ENCODE measurements at places on chromosomes 16 and 17.

- no peak for DNase-seq
Observed at GRCh38 chr16:9047689-9048301, 43.6 kb upstream of the HAPSTR1 start.

DNA sequence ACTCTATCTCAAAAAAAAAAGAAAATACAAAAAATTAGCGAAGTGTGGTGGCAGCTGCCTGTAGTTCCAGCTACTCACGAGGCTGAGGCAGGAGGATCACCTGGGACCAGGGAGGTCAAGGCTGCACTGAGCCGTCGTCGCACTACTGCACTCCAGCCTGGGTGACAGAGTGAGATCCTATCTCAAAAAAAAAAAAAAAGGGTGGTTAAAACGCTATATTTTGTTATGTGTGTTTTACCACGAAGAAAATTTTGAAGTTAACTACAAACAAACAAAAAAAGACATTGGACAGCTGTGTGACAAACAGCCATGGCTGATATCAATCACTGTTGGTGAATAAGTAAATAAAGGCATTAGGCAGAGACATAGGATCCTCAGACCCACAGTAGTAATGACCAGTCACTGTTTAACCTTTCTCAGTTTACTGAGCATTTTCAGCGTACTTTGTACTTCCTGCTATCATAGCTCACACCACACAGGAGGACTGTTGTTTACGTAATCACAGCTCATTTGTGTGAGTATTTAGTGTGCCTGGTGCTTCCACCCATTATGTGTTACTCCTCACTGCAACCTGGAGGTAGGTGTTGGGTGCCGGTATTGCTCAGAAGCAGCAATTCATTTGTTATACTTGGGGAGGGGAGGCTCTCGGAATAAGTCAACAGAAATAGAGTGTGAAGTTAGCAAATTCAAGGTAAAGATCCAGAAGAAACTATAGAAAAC lies 55.4 kb downstream of the COPRS start:
- DNase-seq = no peak

DNA sequence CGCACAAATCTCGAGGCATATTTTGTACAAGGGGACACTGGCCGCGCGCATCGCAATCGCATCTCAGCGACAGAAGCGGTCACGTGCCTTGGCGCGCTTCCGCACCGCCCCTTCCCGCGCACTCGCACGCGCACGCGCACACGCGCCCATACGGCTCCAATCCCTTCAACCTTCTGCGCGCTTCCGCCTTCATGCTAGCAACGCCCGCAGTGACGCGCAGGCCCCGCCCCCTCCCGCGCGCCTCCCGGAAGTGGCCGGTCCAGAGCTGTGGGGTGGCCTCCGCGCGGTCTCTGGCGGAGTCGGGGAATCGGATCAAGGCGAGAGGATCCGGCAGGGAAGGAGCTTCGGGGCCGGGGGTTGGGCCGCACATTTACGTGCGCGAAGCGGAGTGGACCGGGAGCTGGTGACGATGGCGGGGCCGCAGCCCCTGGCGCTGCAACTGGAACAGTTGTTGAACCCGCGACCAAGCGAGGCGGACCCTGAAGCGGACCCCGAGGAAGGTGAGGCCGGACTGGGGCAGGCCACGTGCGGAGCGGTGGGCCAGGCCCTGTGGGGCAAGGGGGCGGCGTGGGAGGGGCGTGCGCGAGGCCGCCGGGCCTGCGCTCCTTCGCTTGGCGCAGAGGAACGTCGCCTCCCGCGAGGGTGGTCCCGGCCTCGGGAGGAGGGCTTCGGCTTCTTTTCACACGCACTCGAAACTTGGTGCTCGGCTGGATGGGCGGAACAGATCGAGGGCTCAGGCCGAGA lies at the start of gene AATF:
Gene AATF (plus strand): TSS at position 238 of the 744 bp plus-strand sequence. CDS start 172 bp downstream, at position 410.
- peak; percentile 94 for DNase-seq

- peak; percentile 86 for DNase-seq
Observed at GRCh38 chr17:74864866-74865395, 5.2 kb upstream of the GRIN2C start.

DNA sequence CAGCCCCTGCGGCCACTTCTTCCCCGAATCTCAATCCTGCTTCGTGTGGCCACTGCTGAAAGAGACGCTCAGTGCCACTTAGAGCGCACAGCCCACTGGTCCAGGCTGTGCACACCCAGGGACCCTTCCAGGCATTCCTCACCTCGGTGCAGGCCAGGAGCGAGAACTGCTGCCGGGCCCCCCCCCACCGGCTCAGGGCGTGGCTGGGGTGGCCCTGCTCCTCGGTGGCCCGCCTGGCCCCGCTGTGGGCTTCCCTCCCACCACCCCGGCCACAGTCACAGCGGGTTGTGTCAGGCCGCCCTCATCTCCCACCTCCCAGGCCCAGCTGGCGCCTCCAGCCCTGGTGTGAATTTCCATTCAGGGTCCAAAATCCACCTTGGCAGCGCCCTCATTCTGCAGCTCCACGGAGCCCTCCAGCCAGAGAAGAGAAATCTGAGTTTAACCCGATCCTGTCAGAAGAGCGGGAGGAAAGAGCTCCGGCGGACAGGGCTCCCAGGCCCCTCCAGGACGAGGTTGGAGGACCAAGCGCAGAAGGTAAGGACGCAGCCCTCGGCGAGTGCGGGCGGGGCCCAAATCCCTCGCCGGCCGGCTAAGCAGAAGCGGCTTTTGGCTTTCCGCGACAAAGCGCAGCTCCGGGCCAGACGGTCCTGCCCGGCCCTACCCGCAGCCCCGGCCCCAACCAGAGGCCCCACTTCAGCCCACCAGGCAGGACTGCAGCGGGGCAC lies 12.0 kb downstream of the TBC1D16 start:
- DNase-seq = no peak

GRCh38 chr17:16929035-16929680 lies 42.8 kb downstream of the TNFRSF13B start:
- DNase-seq = no peak

GRCh38 chr16:62130101-62130500 lies 93.9 kb upstream of the CDH8 start:
- DNase-seq = no peak

DNA sequence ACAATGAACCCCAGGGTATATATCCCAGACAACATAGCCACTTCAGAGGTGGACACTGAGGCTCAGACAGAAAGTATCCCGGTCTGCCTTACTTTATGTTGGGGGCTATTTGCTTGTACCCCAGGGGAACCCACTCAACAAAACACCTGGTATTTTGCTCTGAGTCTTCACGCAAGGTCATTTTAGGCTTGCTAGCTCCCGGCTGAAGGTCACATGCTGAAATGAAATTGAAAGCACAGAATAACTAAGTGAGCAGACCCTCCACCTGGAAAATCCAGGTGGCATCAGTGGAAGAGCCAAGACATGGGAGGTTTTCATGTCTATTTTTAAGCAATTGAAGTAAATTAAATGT lies 4.1 kb upstream of the KDM8 start:
- no peak for DNase-seq

- DNase-seq = no peak
Observed at GRCh38 chr17:52673791-52674190, 515.3 kb upstream of the CA10 start.

DNA sequence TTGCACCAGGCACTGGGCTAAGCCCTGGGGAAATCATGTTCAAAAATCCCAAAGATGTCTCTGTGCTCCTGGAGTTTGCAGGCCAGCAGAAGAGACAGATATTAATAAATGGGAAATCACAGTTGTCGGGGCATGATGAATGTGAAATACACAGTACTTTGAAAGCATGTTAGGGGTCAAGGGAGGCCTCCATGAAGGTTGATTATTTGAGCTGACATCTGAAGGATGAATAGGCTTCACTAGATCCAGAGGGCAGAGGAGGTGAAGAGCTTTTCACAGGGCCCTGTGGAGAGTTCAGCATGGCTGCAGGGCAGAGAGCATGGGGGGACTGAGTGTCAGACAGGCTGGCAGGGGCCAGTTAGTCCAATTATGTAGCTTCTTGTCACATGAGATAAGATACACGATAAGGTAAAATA lies 2.6 kb downstream of the ANKRD40CL start:
- no peak for DNase-seq

- no peak for DNase-seq
Observed at GRCh38 chr17:15917438-15918027, 27.4 kb upstream of the ADORA2B start.

GRCh38 chr17:82049106-82049505 lies 2.5 kb downstream of the RFNG start:
- no peak for DNase-seq

- no peak for DNase-seq
Observed at GRCh38 chr17:81453712-81454111, 58.5 kb downstream of the BAHCC1 start.

- no peak for DNase-seq
Observed at GRCh38 chr16:15834502-15834901, 22.3 kb downstream of the MYH11 start.

DNA sequence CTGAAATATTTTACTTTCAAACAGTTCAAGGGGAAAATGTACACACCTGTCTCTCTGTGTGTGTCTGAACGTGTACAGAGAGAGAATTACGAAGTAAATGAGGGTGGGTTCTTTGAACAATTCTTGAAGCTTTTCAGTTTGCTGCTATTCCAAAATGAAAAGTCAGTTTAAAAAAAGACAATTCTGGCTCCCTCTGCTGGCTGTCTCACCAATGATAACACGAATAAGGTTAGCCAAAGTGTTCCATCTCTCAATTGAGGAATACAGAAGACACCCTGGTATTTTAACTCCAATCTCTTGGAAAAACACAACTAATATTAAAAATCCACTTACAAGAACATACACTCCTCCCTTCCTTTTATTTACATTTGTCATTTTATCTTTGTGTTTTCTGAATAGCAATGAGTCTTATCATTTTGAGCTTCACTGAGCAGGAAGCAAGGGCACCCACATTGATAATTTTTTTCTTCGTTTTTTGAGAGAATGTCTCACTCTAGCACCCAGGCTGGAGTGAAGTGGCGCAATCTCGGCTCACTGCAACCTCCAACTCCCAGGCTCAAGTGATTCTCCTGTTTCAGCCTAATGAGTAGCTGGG lies 20.5 kb downstream of the EFTUD2 start:
- DNase-seq = no peak

Measured in D721Med (cell line).